Mesangial cell (primary cell): ENCODE measurements at places on chromosomes 12 and 14. TPM values are rescaled to one million over a fixed set of nuclear protein-coding genes. Genes with fewer than 3 reads are reported as not detected.

The FGF6 gene
- not detected in 2 replicates for total RNA-seq

The KRT78 gene
- total RNA-seq, result not detected in 2 replicates

The SMIM41 gene
- not detected in 2 replicates for total RNA-seq

The DACT1 gene
- total RNA-seq, result 7.0 and 9.1 TPM in 2 replicates

The SRRM4 gene
- under 0.01 TPM in 2 replicates for total RNA-seq

The IL31 gene
- total RNA-seq, result not detected in 2 replicates

The PPP4R4 gene
- 0.16 and 0.38 TPM in 2 replicates for total RNA-seq

The LRFN5 gene
- total RNA-seq, result 0.33 and 4.1 TPM in 2 replicates

The XRCC3 gene
- 5.1 and 43.0 TPM in 2 replicates for total RNA-seq

The GALNT16 gene
- total RNA-seq, result 0.89 and 0.98 TPM in 2 replicates

The PLA2G1B gene
- total RNA-seq, result not detected in 2 replicates

The ATP23 gene
- total RNA-seq, result 11.7 and 13.4 TPM in 2 replicates

The RNF212B gene
- total RNA-seq, result not detected in 2 replicates

The RFLNA gene
- 8.6 and 10.6 TPM in 2 replicates for total RNA-seq

The PRB2 gene
- not detected in 2 replicates for total RNA-seq

The COCH gene
- total RNA-seq, result 3.4 and 10.1 TPM in 2 replicates

The ZNF268 gene
- total RNA-seq, result 5.7 and 16.4 TPM in 2 replicates

The CHGA gene
- total RNA-seq, result 0.13 TPM in 1 of 2 replicates, not detected in the other

The SLC38A4 gene
- total RNA-seq, result 1.3 TPM in 1 of 2 replicates, not detected in the other

The RAN gene
- total RNA-seq, result 195 and 524 TPM in 2 replicates

The FOXG1 gene
- total RNA-seq, result not detected in 2 replicates

The KCNH3 gene
- total RNA-seq, result 0.16 and 1.1 TPM in 2 replicates

The CPNE6 gene
- not detected in 2 replicates for total RNA-seq
